ENCODE measurements at places on chromosomes 2 and 18.

DNA sequence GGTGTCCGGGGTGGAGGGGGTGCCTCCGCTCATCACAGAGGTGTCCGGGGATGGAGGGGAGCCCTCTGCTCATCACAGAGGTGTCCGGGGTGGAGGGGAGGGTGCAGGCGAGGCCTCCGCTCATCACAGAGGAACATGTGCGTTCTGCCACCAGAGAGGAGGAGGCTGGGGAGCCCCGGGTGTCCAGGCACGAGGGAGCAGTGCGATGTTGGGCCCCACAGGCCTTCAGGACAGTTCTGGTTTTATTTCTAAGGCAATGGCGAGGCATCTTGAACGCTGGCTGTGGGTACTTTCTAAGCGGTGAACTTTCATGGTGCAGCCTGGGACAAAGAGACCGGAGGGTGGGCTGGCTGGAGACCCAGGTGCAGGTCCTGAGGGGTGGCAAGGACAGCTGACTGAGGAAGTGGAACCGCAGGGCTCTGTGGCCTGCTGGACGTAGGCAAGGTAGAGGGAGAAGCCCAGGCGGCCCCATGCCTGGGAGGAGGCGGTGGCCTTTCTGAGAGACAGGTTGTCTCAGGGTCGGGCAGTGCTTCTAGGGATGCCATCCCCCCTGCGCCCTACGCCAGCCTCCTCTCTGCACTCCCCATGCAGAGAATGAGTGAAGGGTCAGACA is 196.6 kb upstream of the SALL3 start:
- no peak for DNase-seq

- no peak for DNase-seq
These were observed 47.4 kb downstream of the SLC35F5 start for GRCh38 chr2:113709022-113709421.

DNA sequence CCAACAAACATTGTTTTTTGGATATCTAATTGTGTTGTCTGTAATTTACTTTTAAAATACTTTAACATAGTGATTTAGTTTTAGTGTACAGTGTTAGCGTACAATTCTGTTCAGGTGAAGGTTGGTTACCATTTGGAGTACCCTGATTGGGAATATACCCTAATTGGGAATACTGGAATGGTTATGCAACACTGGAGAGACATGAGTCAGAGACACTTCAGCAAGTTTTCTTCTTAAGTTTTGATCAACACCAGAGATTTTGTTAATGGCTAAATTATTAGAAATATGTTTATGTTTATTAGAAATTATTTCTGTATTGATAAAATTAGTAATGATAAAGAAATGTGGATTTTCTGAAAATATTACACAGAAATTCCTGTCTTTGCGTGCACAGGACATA is 100.3 kb upstream of the NABP1 start:
- no peak for DNase-seq

DNA sequence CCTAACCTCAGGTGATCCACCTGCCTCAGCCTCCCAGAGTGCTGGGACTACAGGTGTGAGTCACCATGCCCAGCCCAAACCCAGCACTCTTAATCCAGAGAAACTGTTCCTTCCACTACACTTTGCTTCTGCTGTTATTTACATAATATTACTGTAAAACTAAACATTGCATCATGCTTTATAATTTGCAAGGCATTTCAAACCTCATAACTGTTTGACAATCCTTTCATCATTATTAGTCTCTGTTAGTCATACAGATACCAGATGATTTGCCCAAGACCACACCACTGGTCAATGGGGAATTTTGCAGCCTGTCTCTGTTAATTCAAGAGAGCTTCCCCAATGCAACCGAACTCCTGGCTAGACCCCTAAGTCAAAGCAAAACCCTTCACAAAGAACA is 338.3 kb downstream of the ALK start:
- no peak for DNase-seq

GRCh38 chr18:20971886-20972267 is 139.7 kb downstream of the ROCK1 start:
- DNase-seq, result no peak

DNA sequence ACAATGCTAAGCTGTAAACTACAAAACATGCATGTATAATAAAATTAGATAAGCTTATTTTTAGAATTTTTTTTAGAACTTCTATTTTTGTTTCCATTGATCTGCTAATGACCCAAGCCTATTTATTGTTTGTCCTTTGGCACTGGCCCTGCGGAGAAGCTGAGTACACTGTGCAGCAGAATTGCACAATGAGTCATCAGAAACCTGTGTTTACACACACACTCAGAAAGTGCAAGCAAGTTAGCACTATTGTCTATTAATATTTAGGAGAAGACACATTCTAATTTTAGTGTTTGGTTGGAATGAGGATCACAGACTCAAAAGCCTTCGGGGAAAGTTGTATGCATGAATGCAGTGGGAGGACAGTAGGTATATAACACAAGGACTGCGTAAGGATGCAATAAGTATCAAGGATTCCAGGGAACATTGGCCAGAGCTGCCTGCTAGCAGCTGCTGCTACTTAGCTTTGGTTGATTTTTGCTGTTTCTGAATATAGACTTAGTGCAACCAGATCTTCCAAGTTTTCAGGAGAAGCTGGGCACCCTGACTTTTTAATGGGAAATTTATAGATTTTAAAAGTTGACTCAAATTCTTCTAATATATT is 128.2 kb downstream of the KCNH7 start:
- DNase-seq, result no peak

- no peak for DNase-seq
These were observed 230.2 kb upstream of the TNP1 start for GRCh38 chr2:217090024-217090473.

DNA sequence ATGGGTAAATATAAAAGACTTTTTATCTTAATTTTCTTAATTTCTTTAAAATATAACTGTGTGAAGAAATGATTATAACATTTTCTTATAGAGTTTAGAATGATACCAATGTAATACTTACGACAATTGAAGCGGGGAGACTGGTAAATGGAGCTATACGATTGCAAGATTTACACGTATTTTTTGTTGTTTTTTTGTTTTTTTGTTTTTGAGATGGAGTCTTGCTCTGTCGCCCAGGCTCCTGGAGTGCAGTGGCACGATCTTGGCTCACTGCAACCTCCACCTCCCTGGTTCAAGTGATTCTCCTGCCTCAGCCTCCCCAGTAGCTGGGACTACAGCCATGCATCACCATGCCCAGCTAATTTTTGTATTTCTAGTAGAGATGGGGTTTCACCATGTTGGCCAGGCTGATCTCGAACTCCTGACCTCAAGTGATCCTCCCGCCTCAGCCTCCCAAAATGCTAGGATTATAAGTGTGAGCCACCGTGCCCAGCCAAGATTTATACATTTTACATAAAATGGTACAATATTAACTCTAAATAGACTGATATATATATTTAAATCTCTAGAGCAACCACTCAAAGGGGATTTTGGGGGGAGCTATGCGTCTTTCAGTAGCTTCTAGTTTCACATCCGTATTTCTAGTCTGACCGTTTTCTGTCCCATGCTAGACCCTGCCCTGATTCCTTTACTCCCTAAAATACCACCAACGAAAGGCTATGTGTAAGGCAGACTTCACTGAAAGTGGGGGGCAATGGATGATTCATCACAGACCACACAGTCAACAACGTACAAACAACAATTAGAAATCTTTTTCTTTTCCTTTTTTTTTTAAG is 28.2 kb upstream of the ATG16L1 start:
- DNase-seq, result no peak

DNA sequence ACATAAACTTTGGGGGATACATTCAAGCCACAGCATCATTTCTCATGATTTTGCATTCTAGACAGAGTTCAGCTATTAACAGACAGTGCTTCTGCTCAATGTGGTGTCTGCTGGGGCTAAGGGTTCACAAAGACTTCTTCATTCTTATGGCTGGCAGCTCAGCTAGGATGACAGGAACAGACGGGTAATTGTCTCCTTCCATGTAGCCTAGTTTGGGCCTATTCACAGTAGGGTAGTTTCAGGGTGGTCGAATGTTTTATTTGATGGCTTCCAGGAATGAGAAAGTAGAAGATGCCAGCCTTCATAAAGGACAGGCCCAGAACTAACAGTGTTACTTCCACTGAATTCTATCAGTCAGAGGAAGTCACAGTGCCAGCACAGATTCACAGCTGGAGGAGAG is 26.0 kb upstream of the BCL2L11 start:
- DNase-seq, result no peak

GRCh38 chr2:115161081-115161770 is 718.8 kb downstream of the DPP10 start:
- no peak for DNase-seq

- no peak for DNase-seq
These were observed 2082.3 kb upstream of the CELF4 start for GRCh38 chr18:39647627-39648534.

GRCh38 chr2:11722292-11723060 is 24.0 kb upstream of the LPIN1 start:
- no peak for DNase-seq

DNA sequence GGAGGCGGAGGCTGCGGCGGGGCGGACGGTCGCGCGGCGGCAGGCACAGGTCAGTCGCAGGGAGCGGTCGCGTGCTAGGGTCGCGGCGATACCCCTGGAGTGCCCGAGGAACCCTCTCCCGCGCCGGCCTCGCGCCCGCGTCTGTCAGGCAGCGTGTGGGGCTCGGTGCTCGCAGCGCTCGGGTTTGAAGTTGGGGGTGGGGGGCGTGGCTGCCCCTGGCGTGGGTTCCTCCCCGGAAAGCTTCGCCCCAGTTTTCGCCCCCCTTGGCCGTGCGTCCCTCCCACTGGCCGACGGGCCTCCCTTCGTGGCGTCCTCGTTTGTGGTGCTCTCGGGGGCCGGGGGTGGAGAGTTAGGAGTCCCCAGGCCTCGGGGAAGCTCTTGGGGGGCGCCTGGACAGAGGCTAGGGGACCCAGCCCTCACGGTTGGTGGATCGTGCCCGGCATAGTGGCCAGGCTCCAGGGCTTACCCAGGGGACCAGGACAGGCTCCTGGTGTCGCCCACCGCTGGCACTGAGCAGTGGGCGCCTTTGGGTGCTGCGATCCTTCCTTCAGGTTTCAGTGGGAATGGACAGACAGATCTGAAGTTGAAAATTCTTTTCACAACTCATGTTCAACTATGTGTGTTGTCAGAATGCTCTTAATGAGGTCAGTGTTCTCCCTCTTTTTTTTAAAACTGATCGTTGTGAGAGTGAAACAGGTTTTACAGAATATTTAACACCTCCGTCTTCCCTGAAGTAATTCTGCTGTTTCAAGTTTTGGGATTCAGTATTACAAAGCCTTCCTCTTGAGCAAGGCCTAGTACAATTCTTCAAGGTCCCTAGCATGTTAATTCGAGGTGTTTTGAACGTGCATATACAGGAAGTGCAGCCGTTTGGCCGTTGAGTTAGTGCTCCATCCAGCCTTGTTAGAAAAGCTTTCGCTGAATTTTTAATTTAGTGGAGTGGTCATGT is 604 bp downstream of the RALBP1 start:
- DNase-seq, result peak; percentile 62

GRCh38 chr18:79321625-79322405 is 73.9 kb upstream of the NFATC1 start:
- no peak for DNase-seq

- no peak for DNase-seq
These were observed 2.1 kb downstream of the NEURL3 start for GRCh38 chr2:96502891-96503636.

- DNase-seq, result no peak
These were observed 102.9 kb downstream of the SPTBN1 start for GRCh38 chr2:54559006-54559445.

DNA sequence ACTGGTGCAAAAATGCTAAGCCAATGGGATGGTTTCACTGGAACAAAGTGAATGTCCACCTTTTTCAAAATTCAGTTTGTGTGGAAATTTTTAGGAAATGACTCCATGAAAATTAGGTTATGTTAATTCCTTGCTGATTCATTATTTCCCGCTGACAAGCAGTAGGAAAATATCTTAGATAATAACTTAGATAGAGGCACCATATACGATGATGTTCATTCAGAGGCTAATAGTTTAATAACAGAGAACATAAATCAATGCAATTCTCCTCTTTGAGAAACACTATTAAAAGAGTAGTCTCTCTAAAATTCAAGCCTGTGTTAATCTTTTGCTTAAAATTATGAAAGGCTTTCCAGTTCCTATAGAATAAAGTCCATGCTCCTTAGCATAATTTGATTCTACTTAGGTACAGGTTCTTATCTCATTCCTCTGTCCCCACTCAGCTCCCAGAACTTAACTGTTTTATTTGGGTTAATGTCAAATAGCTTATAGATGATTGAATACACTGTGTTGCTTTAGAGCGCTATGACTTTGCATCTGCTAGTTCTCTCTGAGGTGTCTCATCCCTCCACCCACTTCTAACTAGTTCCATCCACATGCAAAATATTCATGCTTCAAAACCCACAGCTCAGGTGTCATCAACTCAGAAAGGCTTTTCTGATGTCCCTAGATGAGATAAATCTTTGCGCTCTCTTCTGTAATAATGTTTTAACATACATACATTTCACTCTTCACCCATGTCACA is 503.6 kb downstream of the ERBB4 start:
- no peak for DNase-seq

DNA sequence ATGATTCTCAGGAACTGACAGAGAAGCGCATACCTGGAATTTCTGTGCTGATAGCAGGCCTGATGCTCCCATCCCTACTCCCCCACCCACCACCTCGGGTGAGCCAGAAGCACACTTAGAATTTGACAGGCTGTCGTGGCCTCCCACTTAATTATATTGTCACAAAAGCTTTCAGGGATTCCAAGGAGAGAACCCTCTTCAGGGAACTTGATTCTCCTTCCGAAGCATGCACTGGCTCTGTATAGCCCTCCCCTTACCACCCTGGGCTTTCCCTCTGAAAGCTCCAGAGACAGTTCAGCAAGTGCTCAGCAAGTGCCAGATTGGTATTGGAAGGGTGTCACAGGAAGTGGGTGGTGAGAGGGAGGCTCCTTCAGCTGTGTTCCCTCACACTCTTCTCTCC is 252.5 kb upstream of the SIX2 start:
- DNase-seq, result no peak

DNA sequence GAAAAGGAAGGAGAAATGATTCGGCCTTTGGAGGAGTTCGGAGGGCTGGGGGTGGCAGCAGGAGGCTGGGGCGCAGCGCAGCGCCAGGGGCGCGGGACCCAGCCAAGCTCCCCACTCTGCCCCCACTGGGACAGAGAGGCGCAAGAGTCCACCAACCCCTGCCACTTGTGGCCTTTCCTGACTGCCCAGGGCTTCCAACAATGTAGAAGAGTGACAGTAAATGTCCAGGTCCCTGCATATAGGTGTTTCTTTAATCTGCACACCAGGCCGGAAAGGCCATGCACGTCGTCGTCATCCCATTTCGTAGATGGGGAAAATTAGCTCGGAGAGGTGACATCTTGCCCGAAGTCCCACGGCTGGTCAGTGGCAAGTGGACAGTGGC is 96.6 kb downstream of the INHBB start:
- DNase-seq, result no peak

DNA sequence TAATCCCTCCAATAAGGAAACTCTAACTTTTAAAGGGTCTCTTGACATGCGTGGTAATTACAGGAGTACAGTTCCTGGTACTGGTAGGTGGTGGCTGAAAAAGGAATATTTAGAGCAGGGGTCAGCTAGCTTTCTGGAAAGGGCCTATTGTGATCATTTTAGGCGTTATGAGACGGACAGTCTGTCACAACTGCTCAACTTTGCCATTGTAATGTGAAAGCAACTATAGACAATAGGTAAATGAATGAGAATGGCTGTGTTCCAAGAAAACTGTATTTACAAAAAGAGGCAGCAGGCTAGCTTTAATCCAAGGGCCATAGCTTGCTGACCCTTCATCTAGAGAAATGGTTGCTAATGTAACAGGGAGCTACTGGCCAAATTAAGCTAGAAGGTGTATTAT is 177.7 kb upstream of the LRRTM1 start:
- no peak for DNase-seq

GRCh38 chr18:31487246-31488015 is 10.5 kb upstream of the DSG2 start:
- no peak for DNase-seq

- DNase-seq, result no peak
These were observed 105.5 kb upstream of the NEUROD1 start for GRCh38 chr2:181785691-181786344.
